ENCODE measurements at places on chromosomes 12 and 14. TPM values are rescaled to one million over a fixed set of nuclear protein-coding genes. Genes with fewer than 3 reads are reported as not detected.
A peak's percentile ranks its signal among the peaks of the same experiment; 100 is the strongest.

Gene RPGRIP1
- 0.88 TPM for total RNA-seq

Gene ZBTB42
- 3.3 TPM for total RNA-seq

Gene NAA30
- total RNA-seq: 22.3 TPM

Gene NELL2
- 0.52 TPM for total RNA-seq

Gene FITM1
- total RNA-seq: 0.38 TPM

Gene CLMN
- total RNA-seq: 11.1 TPM

Gene MAP4K5
- total RNA-seq: 48.4 TPM

DNA sequence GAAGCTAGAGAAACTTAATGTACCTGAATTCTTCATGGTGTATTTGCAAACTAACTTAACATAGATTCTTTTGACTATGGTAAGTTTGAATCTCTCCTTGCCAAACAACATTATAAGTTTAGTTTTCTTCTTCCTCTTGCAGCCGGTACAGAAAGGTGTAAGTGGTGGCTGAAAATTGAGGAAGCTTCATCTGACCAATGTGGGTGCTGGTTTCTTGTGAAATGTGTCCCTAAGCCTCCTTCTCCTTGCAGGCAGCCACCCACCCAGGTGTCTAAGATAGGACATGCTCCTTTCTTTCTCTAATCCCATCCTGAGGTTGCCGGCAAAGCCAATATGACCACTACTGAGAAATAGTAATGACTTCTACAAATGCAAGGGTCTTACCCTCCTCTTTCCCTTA, 20.6 kb downstream of the GSG1 start:
- no peak for DNase-seq

GRCh38 chr12:19236656-19237055, 107.1 kb downstream of the PLEKHA5 start:
- no peak for DNase-seq

- no peak for DNase-seq
Measured at GRCh38 chr12:29559198-29559597, 61.7 kb upstream of the OVCH1 start.

- DNase-seq: no peak
Measured at GRCh38 chr12:116015525-116015924, 262.0 kb downstream of the MED13L start.

GRCh38 chr14:24224618-24225071, 7.5 kb downstream of the NEDD8 start:
- no peak for DNase-seq

GRCh38 chr12:47876440-47876960, 28.3 kb downstream of the VDR start:
- no peak for DNase-seq

- DNase-seq: peak; percentile 35
Measured at GRCh38 chr12:6074427-6074826, 50.0 kb downstream of the VWF start.

DNA sequence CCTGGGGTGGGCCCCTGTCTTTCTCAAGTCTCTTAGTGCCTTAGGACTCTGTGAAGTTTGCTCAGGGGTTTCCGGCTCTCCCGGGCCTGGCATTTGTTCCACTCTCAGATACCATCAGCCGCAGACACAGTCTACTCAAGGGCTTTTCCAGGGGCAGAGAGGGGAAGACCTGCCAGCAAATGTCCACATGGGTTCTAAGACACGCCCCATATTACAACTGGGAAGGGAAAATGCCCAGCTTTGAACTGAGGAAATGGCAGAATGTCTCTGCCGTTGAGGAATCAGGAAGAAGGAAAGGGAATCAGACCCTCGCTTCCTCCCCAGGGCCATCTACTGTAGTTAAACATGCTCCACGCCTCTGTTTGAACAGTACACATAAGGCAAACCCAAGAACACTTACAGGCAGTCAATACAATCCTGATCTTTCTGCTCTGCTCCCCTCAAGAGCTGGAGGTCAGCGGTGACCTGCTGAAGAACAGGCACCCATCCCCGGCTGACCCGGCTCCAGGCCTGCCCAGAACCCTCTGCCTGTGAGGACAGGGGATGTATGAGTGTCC, 7.9 kb downstream of the CCDC85C start:
- DNase-seq: no peak

- DNase-seq: no peak
Measured at GRCh38 chr12:128715485-128715884, 108.3 kb downstream of the SLC15A4 start.

- no peak for DNase-seq
Measured at GRCh38 chr14:96126339-96126782, 78.3 kb upstream of the BDKRB2 start.

DNA sequence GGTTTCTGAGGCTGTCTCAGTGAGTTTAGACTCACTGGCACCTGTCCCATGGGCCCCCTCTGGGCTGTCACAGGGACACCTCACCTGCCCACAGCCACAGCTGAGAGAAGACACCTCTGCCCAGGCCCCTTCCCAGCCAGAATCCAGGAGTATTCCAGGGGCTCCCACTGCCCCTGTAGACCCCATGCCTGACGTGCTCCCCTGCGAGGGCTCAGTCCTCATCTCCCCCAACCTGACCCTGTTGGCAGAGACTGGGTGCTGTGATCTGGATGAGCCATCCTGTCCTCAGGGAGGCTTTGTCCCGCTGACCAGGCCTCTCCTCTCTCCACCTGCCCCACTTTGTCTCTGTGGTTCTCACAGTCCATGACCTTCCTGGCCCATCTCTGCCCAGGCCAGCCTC, 89.4 kb downstream of the DHRS2 start:
- DNase-seq: peak; percentile 64

GRCh38 chr12:106090591-106091445, 47.9 kb downstream of the NUAK1 start:
- peak; percentile 88 for DNase-seq

- DNase-seq: no peak
Measured at GRCh38 chr12:106646472-106646871, 63.7 kb downstream of the RFX4 start.

GRCh38 chr12:114408471-114408885, 2.5 kb upstream of the TBX5 start:
- DNase-seq: no peak

- DNase-seq: no peak
Measured at GRCh38 chr12:128789356-128789929, 34.3 kb downstream of the SLC15A4 start.

GRCh38 chr14:101461891-101462290, 99.4 kb upstream of the DIO3 start:
- peak; percentile 53 for DNase-seq

DNA sequence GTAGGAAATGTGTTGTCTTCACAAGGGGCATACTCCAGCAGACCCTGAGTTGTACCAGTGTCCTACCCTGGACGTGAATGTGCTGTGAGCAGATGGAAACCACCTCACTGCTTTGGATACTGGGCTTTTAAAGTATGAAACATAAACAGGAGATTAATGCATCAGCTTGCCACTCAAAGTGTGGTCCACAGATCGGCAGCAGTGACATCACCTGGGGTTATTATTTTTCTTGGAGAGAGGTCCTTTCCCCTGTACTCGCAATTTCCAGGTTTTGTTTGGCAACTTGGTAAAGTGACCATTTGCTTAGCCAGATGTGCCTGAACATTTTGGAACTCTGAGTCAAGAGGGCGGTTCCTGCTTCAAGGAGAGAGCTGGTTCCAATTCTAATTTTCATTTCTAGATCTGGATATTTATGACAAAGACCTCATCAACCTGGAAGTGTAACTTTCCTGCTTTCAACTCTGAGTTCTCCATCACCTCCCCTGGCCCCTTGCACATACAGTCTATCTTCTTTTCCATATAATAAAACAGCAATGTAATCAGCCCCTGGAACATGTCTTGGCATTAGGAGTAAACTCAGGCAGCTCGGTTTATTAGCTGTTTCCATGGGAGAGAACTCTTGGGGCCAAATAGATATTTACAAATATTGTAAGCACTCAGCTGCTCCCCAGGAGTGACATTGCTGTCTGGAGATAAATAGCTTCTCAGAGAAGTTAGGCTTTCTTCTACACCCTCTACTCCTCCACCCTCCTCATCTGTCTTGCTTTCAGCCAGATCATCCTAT, 237.0 kb upstream of the TBX3 start:
- DNase-seq: no peak

- no peak for DNase-seq
Measured at GRCh38 chr14:22184830-22185168, 404.2 kb downstream of the DAD1 start.

DNA sequence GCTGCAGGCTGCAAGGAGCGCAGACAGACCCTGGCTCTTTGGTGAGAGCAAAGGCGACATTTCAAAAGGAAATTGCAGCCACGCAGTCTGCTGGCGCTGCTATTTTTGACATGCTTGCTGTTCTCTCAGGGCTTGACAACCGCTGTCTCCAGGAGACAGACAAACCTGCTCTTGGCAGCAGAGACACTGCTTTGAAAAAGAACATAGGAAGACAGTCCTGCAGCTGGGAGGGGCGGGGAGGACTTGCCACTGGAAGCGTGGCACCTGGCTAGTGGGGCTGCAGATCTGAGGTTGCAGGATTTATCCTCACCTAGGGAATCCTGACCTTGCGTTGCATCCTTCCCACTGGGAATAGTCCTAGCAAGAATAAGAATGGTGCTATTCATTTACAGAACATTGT, 91.8 kb upstream of the KCNA1 start:
- no peak for DNase-seq

DNA sequence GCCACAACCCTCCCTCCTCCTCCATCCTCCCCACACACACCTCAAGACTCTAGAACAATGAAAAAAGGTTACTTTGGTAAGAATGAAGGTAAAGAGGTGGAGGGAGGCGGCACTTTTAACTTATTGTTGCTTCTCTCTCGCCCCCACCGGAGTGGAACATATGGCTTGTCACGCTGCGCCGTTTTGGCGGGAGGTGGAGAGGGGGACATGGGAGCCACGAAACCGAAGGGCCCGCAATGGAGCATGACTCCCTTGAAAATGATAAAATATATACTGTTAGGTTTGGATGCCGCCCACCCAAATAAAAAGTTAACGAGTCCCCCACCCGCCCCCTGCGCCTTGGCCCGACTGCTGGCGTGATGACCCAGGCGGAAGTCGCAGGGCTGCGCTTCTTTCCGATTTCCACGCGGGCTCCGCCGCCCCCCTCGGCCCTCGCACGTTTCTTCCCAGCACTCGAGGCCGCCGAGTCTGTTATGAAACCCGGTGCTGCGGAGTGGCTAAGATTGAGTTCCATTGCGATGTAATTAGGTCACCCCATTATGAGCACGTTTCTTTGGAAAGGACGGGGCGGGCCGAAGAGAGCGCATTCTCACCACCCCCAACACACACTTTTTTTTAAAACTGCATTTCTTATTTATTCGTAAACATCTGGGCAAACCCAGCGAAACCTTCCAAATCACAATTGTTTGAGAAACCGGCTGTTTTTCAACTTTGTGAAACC, 1.4 kb upstream of the ZFP36L1 start:
- peak; percentile 98 for DNase-seq

GRCh38 chr12:47732504-47732903, 7.2 kb upstream of the ENDOU start:
- DNase-seq: peak; percentile 23

DNA sequence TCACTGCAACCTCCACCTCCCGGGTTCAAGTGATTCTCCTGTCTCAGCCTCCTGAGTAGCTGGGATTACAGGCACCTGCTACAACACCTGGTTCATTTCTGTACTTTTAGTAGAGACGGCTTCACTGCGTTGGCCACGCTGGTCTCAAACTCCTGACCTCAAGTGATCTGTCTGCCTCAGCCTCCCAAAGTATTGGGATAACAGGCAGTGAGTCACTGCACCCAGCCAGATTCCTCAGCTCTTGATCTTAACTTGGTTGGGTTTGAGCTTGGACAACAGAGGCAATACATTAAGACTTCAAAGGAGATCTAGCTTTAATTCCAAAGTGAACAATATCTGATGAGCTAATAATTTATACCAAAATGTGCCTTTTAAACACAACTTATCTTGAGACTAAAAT, 5.6 kb downstream of the DAZAP2 start:
- DNase-seq: no peak

- DNase-seq: no peak
Measured at GRCh38 chr14:69267492-69267891, 7.5 kb downstream of the GALNT16 start.

DNA sequence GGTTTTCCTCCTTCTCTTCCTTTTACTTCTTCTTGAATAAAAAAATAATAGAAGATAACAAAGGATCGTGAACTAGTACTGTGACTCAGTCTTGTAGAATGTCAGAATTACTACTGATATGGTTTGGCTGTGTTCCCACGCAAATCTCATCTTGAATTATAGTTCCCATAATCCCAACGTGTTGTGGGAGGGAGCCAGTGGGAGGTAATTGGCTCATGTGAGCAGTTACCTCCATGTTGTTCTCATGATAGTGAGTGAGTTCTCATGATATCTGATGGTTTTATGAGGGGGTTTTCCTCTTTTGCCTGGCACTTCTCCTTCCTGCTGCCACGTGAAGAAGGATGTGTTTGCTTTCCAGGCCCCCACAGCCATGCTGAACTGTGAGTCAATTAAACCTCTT, 549.6 kb downstream of the DIO2 start:
- DNase-seq: no peak

DNA sequence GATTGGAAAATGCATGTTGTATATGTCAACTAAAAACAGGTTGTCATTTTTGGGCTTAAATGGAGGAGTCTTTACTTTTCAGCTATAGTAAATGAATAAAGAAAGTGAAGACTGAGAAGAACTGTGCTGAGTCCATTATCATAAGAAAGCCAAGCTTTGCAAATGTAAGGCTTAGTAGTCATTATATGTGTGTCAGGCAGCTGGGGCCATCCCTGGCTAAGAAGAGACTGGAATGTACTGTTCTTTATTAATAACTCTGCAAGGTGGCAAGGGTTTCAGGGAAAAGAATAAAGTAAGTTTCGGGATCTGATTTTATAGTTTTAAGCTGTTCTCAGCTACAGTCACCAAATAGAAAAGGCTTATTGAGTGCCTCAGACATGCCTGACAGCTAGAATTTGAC, 48.7 kb downstream of the SRGAP1 start:
- DNase-seq: no peak

DNA sequence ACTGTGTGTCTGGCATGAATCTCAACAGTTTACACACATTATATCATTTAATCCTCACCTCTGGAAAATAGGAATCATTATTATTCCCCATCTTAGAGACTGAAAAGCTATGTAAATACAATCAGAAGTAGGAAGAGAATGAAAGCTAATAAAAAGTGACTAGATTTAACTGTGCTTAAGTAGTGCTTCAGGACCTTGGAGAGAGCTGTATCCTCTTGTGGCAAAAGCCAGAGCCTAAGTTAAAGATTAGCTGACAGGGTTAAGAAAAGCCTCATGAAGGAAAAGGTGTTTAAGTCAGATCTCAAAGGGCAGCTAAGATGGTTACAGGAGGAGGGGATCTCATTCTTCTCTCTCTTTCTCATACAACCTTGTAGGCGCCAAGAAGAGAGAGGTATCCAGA, 65.3 kb upstream of the TMEM233 start:
- DNase-seq: no peak

GRCh38 chr14:54881235-54881760, 21.3 kb downstream of the GCH1 start:
- DNase-seq: no peak

All from posterior vena cava (tissue), 2 donors.